ENCODE measurements at places on chromosomes 2 and 18. TPM values are rescaled to one million over a fixed set of nuclear protein-coding genes. Genes with fewer than 3 reads are reported as not detected.

SKA1 gene
- 7.1 TPM for polyA plus RNA-seq

L3MBTL4 gene
- polyA plus RNA-seq, result 5.7 TPM

CCBE1 gene
- polyA plus RNA-seq, result 28.8 TPM

MYO7B gene
- 29.5 TPM for polyA plus RNA-seq

SLC16A14 gene
- polyA plus RNA-seq, result 6.9 TPM

TP53I3 gene
- 45.1 TPM for polyA plus RNA-seq

MTCL1 gene
- 29.8 TPM for polyA plus RNA-seq

SLC30A3 gene
- polyA plus RNA-seq, result 13.2 TPM

DNA sequence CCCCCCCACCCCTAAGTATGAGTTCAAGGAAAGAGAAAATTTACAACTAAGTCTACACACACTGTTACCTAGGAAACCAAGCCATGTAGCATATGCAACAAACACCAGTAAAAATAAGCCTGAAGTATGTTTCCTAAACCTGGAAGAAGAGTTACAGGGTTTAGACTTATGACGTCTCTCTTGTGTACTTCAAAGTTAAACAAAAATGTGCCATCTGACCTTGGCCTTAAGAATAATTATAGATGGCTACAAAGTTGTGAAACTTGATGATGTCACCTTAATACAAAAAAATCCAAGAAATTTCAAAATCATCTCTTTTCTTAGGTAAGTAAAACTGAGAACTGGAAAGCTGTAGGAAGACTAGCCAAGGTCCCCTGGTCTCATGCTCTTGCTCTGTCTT is 297.6 kb upstream of the NRXN1 start:
- no peak for DNase-seq

GRCh38 chr2:14628901-14629300 is 3.6 kb upstream of the LRATD1 start:
- no peak for DNase-seq

- peak; percentile 87 for DNase-seq
These were observed 1.3 kb downstream of the BCL2L11 start for GRCh38 chr2:111121828-111122630.

GRCh38 chr18:21451851-21452250 is 148.7 kb downstream of the ESCO1 start:
- no peak for DNase-seq

- peak; percentile 52 for DNase-seq
These were observed 749 bp upstream of the PTMA start for GRCh38 chr2:231707625-231707926.

DNA sequence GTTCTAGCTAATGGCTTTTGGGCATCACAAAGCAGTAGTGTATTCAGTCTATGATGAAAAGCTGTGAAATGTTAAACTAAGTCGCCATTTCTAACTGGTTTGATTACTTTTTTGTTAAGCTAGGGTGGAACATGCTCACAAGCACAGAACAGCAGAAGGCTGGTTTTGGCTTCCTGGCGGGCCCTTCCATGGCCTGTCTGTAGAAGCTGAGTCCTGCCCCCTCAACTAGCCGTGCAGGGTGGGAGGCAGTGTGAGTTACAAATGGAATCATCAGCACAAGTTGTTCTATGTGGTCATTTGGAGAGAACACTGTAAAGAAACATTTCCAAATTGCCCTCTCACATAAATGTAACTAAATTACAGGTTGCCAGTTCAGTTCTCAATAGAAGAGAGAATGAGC is 290.8 kb downstream of the ALPK2 start:
- no peak for DNase-seq

DNA sequence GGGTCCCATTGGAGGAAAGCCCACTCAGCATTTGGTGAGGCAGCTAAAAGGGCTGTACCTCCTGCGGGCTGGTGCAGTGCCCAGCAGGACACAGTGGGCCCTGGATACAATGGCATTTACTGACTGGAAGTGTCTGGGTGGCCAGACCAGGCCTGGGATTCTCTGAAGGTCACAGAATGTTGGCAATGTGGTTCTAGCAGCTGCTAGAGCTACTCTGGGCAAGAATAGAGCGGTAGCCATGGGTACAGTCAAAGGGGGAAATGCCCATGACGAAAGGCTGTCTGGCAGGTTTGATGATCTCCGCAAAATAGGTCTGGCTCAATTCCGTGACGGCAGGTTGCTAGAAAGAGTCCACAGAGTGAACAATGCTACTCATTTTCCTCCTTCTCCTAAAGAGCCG is 241.8 kb downstream of the AFF3 start:
- DNase-seq, result no peak

- peak; percentile 60 for DNase-seq
These were observed at the start of gene LRP1B for GRCh38 chr2:142131010-142131669. LRP1B (minus strand) TSS chr2:142131016; CDS start chr2:142130729, 287 bp downstream.

DNA sequence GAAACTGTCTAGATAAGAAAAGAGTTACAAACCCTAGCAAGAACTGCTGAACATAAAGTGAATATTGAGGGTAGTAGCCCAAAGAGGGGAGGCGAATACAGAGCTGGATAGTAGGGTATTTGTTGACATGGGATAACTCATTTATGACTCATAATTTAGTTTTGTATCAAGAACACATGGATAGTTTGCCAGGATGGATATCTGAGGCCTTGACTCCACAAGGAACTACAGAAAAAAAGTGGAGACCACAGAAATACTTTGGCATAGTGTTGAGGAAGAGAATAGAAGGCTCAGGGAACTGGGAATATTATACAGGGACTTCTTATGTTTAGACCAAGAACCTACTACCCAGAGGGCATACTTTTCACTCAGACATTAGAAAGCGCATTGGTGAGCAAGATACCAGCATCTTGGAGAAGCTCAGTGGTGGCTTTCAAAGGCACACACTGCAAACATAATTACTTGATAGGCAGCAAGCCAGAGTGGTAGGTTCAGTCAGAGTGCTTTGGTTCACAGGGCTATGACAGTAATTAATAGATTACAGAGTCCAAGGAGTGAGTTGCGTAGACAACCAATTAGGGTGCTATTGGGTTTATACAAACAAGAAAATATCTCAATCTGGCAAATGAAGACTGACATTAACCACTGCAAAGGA is 51.9 kb upstream of the ZBTB7C start:
- no peak for DNase-seq

- DNase-seq, result no peak
These were observed 273.7 kb downstream of the NOL4 start for GRCh38 chr18:33951031-33951430.

- no peak for DNase-seq
These were observed 164.1 kb downstream of the TMEM247 start for GRCh38 chr2:46643493-46643892.

DNA sequence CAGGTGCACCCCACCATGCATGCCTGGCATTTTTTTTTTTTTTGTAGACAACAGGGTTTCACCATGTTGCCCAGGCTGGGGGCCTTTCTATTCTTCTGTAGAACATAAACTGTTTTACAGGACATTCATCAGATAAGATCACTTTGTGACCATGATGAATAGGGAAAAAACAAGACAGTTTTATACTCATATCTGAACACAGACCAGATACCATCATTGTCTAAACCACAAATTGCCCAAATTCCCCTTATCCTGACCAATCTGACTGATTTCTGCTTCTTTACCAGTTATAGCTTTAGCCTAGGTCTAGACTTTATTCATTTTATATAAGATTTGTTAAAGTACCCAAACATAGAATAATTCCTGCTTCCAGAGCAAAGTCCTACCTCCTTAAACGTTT is 1699.3 kb upstream of the TMEFF2 start:
- DNase-seq, result no peak

DNA sequence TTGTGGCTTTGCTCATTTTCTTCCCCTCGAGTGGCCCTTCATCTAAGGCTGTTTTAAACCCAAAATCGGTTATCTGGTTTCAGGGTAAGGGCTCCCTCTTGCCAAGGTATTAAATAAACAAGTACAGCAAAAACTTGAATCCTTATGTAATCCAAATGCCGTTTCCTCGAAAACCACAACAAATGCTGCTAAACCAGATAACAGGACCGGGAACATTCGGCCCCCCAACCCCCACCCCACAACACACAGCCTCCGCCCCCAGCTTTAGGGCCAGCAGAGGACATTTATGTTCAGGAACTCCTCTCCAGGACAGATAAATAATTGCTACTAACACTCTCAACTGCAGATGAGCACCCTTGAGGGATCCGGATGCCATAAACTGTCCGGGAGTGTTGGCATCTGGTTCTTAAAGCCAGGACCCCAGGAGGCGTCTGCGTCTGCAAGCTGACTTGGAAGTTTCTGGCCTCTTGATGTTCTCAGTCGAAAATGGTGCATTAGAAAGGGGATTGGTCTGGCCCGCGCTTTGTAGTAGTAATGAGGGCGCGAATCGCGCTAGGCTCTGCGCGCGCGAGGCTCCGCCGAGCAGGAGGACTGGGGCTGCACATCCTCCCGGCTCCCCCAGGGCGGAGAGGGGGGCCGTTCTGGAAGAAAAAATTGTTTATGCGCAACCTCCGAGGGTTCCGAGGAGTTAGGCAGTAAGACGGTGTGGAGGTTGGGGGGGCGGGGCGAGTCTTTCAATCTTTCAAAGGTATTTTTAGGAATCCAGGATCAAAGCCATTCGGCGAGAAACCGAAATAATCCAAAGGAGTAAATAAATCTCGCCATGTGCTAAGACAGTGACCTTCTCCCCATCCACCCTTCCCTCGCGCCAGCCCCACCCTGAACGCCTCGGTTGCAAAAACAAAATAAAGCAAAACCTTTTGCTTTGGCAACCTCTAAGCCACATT is 3.9 kb upstream of the ID2 start:
- DNase-seq, result peak; percentile 79

DNA sequence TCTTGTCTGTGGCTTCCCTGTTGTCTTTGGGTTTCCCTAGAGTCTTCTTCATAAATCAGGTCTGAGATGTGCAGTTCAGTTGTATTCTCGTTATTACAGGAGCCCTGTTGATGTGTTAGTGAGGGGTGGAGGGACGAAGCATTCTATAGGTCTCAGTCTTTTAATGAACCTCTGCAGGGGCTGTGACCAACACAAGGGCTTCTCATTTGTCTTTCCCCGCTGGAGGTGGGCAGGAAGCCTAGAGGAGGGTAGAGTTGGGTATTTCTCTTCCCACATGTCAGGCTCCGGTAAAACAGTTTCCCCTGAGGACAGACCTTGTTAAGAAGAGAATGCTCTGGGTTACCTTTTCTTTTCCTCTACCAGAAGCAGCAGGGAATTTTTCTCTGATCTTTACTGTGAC is 31.2 kb downstream of the PROC start:
- no peak for DNase-seq

- no peak for DNase-seq
These were observed 359.5 kb downstream of the ZNF521 start for GRCh38 chr18:24992491-24992890.

GRCh38 chr18:3610188-3610708 is 160.3 kb downstream of the TGIF1 start:
- DNase-seq, result no peak

GRCh38 chr18:1585881-1586488 is 681.3 kb downstream of the ADCYAP1 start:
- peak; percentile 19 for DNase-seq

DNA sequence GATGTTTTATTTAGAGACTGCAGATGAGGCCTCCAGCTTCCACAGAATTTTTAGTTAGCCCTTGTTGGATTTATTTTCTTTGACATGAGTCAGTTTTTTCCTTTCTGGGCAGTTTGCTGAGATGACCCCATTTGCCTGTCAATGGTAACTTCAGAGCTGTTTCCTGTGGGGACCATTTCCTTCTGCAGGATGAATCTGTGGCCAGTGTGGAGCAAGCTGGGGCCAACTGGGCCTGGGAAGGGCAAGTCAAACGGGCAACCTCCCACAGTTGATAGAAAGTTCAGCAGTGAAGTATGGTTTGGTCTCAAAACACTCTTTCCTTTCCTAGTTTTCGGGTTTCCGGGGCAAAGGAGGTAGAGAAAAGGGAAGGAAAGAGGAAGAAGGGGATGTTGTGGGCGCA is 291.4 kb upstream of the NRP2 start:
- DNase-seq, result no peak

Data from renal pelvis (tissue), 12 donors.